Activated T-cell treated with anti-CD3 and anti-CD28 coated beads, Interleukin-2, amount 50 U/mL, for 24 hours (primary cell): ENCODE measurements at places on chromosomes 4 and X.

- DNase-seq = peak; percentile 85
Measured at GRCh38 chrX:149631234-149632165, at the start of gene TMEM185A. TMEM185A (minus strand) TSS chrX:149631792; CDS start chrX:149631580, 212 bp downstream.

DNA sequence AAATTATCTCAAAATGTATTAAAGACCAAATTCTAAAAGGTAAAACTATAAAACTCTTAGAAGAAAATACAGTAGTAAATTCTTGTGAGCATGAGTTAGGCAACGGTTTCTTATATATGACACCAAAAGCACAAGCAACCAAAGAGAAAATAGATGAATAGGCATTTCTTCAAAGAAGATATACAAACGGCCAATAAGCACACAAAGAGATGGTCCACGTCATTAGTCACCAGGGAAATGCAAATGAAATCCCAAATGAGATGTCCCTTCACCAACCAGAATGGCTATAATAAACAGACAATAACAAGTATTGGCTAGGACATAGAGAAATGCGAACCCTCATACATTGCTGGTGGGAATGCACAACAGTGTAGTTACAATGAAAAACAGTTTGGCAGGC lies 44.6 kb downstream of the RAB33A start:
- DNase-seq = no peak

GRCh38 chr4:150219841-150220240 lies 141.6 kb downstream of the DCLK2 start:
- DNase-seq = no peak

DNA sequence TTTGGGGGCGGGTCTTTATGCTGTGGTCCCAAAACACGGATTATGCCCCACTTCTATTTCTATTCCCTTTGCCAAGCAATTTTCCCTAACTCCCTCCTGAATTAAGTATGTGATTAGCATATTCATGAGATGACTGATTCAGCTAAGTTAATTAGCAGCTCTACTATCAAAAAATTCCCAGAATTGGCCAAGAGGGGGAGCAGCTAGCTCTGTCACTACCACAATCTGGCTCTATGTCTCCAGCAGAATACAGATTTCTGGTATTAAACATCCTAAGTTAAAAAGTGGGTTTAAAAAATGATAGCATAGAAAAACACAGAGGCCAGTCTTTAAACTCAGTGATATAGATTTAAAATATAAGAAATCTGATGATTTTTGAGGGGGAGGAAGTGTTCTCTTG lies 80.3 kb downstream of the GPC4 start:
- DNase-seq = no peak

DNA sequence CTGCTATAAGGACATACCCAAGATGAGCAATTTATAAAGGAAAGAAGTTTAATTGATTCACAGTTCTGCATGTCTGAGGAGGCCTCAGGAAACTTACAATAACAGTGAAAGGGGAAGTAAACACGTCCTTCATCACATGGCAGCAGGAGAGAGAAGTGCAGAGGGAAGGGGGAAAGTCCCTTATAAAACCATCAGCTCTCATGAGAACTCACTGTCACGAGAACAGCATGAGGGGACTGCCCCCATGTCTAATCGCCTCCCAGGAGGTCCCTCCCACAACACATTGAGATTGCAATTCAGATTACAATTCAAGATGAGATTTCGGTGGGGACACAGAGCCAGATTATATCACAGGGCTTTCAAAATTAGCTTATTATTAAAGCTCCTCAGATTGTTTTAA lies 209.5 kb upstream of the PPP3CA start:
- no peak for DNase-seq

- DNase-seq = no peak
Measured at GRCh38 chr4:181538431-181538830, 704.8 kb upstream of the TENM3 start.

GRCh38 chr4:52235552-52236201 lies 184.6 kb downstream of the SPATA18 start:
- no peak for DNase-seq

DNA sequence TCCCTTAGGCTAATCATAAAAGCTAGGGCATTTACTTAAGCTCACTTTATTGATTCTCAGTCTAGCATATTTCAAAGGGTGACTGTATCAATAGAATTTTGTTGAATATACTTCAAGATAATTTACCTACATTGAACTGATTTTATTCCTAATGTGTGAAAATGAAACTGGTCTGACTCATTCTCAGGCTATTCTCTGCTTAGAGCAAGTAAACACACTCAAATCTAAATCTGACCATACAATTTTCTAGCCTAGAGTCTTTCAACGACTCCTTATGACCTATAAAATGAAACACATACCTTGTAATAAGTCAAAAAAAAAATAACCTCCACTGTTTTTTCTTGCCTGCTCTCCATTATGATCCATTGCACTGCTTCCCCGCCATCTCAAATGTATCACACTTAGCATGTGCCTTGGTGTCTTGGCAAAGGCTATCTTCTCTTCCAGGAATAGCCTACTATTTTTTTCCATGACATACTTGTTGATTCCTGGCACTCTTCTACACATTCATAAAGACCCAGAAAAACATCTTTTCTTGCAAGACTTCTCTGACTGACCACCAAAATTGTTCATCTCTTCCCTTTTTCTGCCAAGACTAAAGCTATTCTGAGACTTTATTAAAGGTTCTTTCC lies 965.1 kb upstream of the HS3ST1 start:
- DNase-seq = no peak
